ENCODE measurements at places on chromosomes 7 and 10.

- peak; percentile 57 for DNase-seq
These were observed 12.1 kb upstream of the RHBDD2 start for GRCh38 chr7:75866489-75867389.

- DNase-seq: no peak
These were observed 14.1 kb downstream of the USP54 start for GRCh38 chr10:73576890-73577591.

DNA sequence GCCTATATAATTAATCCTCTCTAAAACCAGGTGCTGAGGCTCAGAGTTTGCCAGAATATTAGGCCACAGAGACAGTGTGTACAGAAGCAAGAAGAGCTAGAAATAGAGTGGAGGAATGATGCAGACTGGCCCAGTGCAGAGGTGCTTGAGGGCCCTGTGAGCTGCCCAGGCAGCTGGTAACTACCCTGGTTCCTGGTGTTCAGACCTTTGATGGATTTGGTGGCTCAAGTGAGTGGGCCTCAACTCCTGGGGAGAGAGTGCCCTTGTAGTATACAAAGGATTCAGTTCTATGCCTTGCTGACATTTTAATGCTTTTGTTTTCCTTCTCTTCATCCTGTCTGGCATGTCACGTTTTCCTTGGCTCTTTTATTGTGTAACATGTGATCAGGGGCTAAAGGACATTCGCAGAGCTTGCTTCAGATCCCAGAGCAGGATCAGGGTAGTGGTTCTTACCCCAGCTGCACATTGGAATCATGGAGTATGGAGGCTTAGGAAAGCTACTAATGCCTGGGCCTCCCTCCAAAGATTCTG, 20.0 kb downstream of the LRRC4 start:
- no peak for DNase-seq

DNA sequence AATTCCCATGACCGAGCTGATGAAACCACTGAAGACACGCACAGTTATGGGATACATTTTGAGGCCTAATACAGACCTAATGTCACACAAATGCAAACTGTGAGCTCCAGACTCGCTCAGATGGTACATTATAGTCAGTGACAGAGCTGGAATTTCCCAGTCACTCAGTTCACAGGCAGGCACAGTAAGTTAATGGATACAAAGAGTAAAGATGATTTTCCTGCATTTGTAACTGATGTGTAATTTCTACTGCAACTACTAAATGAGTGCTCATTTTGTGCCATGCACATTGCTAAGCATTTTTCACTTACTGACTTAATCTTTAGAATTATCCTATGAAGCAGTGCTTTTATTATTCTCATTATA, 56.5 kb downstream of the ENO4 start:
- DNase-seq: no peak

- no peak for DNase-seq
These were observed 128.3 kb downstream of the CUBN start for GRCh38 chr10:17001297-17001744.

GRCh38 chr10:69968830-69969229, 83.8 kb upstream of the MACROH2A2 start:
- no peak for DNase-seq

GRCh38 chr7:20201380-20201779, 15.8 kb downstream of the MACC1 start:
- no peak for DNase-seq

- DNase-seq: no peak
These were observed 10.7 kb upstream of the DPYSL4 start for GRCh38 chr10:132175907-132176581.

- DNase-seq: no peak
These were observed 41.8 kb upstream of the CC2D2B start for GRCh38 chr10:95865814-95866466.

- DNase-seq: no peak
These were observed 28.3 kb upstream of the RALA start for GRCh38 chr7:39594988-39595620.

- DNase-seq: no peak
These were observed 386.6 kb upstream of the VWC2 start for GRCh38 chr7:49386792-49387191.

- peak; percentile 74 for DNase-seq
These were observed 11.8 kb upstream of the ACBD5 start for GRCh38 chr10:27252267-27253000.

- DNase-seq: no peak
These were observed 8.0 kb downstream of the IKZF1 start for GRCh38 chr7:50312250-50313162.

GRCh38 chr7:57769958-57770357, 320.0 kb downstream of the ZNF716 start:
- no peak for DNase-seq

DNA sequence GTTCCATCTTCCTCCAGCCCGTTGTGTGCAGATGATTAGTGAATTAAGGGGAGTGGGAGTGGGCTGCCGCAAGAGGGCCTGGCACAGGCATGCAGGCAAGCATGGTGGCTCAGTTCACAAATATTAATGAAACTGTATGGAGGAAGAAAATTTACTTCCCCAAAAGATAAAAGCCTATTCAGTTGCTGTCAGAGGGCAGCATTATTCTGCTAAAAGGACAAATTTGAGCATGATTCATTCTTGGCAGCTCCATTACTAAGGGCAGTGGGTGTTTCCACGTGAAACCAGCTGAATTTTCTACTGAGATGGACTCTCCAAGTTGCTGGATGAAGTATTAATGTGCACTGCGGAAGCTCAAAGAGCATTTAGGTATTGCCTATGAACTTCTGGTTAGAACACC, 90.9 kb upstream of the WDR11 start:
- DNase-seq: no peak

DNA sequence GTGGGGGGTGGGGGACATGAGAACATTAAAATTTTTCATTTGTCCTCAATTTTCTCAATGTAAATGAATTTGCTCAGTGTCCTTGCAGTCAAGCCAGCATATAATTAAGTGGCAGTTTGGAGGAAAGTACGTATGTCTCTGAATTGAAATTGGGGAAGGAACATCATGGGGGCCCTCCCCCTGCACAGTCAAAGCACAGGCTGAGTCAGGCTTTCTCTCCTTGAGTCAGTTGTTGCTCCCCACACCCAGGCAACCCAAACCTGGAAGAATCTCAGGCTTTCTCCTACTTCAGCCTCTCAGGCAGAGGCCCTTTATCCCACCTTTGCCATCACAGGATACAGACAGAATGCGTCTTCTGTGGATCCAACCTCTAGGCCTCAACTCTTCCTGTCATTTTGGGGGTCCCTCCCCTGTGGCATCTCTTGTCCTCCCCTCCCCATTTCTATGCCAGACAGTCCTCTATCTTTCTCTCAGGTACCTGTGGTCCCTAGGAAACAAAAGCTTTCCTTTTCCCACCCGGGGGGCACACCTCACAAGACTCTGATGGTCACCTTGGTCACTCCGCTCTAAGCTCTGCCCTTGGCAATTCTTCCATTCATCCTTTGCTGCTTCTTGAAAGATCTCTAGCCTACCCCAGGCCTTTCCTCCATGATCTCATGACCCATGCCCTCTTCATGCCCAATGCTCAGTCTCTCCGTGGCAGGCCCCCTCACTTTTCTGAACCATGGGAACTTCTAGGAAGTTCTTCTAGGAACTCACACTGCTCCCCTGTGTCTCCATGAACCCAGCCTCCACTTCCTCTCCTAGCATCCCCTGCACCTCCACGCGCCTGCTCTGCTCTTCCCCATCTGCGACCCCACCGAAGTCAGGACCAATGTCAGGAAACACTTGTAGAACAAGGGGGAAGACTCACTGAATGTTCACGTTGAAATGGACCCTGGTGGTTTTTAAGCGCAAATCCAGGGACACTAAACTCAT, 40.4 kb downstream of the CREB3L2 start:
- no peak for DNase-seq

Measured in hematopoietic multipotent progenitor cell treated with erythropoietin and hydrocortisone succinate and interleukin-3 and kit ligand, for 15 days (in vitro differentiated cells).